ENCODE measurements at places on chromosomes 6 and 20.

GRCh38 chr6:128474481-128474880, 45.9 kb downstream of the PTPRK start:
- no peak for DNase-seq

GRCh38 chr6:43325876-43326275, 17.2 kb upstream of the CRIP3 start:
- no peak for DNase-seq

DNA sequence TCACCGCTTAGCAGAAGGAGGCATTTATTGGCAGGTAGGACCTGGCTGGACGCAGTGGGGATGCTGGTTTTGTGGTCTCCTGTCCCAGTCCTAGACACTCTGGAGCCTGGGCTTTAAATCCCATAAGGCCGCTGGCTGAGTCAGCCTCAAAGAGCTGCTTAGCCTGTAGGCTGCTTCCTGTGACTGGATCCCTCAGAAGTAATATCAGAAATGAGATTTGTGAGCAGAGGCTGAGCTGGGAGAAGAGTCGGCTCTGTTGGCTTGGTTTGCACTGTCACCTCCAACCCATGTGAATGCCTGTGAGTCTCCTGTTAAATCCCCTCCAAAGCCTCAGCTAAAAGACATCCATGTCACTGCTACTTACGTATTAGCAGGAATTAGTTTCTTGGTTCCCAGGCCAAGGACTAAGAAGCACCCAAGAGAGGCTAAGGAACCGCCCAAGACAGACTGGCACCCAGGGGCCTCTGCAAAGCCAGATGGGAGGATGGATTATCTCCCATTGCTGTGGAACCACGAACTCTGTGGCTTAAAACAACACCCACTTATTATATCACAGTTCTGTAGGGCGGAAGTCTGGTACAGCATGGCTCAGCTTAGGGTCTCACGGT, 289.4 kb downstream of the CDC5L start:
- no peak for DNase-seq

DNA sequence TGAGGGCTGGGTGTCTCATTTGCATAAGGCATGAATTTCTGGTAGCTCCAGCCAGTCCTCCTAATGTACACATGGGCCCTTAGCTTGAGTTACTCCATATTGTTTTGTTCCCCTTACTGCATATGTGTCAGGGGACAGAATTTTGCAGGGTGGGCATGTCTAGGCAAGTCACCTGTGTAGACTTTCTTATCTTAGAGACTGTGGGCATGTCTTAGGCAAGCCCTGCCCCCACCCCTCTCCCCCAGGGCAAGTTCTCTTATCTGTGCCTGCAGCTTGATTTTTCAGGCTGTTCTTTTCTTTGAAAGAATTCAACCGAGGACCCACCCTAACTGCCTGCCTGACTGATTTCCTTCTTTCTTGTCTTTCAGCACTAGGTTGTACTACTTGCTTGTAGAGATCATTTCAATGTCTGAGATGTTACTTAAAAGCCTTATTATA, 32.1 kb downstream of the NHLRC1 start:
- no peak for DNase-seq

- DNase-seq, result no peak
These were observed 89.9 kb upstream of the SGK1 start for GRCh38 chr6:134407791-134408190.

GRCh38 chr6:33740204-33740608, 6.5 kb downstream of the IP6K3 start:
- no peak for DNase-seq

DNA sequence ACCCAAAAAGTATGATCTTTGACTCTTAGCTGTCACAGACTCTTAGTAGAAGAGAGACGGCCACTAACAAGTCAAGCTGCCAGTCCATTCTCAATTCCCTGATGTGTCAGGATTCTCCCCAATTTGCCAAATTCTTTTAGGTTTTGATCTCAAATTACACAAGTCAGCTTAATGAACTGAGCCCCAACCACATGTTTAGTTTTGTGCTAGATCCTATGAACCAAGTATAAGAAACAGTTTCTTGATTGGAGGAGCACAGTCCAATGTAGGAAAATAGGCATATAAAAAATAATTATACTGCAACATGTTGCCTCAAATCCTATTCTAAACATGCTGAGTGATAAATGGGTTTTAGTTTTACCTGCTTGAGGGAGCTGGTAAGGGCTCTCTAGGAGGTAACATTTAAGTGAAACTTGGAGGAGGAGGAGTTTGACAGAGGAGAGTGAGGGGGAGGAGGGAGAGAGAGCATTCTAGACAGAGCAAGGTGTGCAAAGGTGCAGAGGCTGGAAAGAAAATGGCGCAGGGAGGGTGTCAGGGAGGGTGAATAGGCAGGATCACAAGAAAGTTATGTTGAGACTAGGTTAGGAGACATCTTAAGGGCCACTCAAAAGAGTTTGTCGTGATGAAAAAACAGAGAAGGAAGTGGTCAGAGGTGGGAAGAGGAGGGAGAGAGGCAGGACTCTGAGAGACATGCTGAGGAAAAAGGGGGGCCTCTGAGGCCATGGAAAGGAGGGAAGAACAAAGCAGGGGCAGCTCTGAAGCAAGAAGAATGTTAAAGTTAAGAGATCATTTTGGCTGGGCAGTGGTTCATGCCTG, 22.8 kb upstream of the FAM83C start:
- no peak for DNase-seq

DNA sequence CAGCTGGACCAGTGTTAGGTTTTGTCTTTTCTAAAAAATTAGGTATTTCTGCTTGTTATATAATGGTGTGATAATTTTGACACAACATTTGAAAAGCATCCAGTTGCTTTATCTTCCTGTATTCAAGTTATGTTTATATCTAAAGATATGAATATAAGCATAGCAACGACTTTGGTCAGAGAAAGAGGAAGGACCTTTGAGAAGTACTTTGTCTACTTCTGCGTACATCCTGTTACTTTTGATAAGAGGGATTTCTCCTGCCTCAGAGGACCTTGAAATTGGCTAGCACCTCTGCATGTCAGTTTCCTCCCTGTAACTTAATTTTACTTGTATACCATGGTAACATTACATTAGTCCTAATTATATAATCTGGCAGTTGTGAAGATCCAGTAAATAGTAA, 24.8 kb downstream of the PHF20 start:
- DNase-seq, result no peak

DNA sequence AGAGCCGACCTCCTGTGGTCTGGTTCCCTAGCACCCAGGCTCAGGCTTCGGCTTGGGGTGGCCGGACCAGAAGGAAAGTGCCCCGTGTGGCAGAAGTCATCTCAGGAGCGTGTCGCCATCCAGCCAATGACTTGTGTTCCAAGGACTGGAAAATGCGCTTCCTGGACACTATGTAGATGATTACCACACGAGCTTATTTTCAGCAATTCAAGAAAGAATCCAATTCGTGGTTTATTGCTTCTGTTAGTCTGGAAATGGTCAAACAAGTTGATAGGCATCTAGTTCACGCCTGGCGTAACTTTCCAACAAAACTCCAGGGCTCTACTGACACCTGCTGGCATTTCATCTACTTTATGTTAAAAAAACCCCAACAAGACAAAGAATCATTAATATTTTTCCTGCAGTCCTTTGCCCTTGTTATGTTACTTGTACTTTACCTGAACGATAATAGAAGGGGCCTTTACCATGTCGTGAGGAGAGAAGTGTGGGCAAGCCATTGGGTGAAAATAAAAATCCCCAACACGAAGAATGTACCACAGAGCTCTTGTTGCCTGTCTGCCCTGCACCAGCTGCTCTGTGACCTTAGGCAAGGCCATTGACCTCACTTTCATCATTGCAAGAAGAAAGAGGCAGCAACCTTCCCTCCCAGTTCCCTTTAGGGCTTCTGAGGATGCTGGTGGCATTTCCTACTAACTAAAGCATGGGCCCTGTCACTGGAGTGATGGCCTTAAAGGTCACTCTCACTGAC, 154.7 kb upstream of the LAMP5 start:
- DNase-seq, result no peak

DNA sequence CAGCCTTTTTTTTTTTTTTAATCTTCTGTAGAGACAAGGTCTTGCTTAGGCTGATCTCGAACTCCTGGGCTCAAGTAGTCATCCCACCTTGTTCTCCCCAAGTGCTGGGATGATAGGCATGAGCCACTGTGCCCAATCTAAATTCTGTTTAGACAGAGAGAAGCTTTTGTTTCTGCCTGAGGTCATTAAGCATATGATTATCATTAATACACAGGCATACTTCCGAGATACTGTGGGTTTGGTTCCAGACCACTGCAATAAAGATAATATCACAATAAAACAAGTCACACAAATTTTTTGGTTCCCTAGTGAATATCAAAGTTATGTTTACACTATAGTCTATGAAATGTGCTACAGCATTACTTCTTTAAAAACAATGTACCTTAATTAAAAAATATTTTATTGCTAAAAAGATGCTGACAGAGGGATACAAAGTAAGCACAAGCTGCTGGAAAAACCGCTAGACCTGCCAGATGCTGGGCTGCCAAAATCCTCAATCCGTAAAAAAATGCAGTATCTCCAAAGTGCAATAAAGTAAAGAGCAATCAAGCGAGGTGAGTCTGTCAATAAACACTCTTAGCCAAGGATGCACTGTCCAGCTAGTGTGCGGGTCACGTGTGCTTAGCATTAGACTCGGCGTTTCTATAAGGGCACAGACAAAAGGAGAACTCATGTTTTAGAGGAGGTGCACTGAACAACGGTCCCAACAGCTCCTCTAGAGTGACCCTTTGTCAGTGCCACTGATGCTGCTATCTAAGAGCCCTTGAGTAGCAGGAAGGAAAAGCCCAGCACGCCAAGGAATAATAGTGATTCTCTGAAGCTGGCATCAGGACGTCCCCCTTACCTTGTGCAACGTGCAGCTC, 16.1 kb downstream of the TXNDC5 start:
- no peak for DNase-seq

Data from coronary artery (tissue), 2 donors.